Mammary epithelial cell (primary cell): ENCODE measurements at places on chromosomes 16 and 17. TPM values are rescaled to one million over a fixed set of nuclear protein-coding genes. Genes with fewer than 3 reads are reported as not detected.
A peak's percentile ranks its signal among the peaks of the same experiment; 100 is the strongest.

GRCh38 chr16:88983771-88984687 lies 7.0 kb upstream of the CBFA2T3 start:
- no peak for DNase-seq

DNA sequence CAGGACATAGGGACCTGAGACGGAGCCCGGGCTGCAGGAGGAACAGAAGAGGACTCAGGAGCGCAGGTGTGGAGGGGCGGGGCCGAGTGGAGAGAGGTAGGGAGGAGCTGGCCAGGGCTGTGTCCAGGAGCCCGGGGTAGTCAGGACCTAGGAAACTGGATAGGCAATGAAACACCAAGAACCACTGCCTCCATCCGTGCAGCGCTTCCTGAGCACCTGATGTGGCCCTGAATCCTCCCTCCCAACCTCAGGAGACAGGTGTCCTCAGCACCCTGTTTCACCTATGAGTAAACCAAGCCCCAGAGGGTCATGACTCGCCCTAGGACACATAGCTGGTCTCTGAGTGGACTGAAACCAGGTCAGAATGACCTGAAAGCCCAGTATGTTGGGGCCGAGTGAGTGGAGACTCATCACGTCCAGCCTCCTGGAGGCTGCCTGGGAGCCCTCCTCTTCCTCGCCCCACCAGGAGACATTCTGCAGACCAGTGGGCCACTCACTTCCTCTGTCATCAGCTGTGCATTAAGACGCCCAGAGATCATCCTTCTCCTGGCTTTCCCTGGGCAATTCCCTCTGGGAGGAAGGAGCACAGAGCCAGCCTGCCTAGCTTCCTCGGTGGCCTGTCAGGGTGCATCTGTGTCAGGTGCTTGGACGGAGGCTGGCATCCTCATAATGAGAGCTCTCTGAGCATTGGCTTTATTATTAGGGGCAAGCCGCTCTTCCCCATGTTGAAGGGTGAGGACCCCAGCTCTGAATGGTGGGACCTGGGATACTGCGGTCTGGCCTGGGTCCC lies 72.8 kb downstream of the SCNN1B start:
- peak; percentile 54 for DNase-seq

- no peak for DNase-seq
Measured at GRCh38 chr16:25443994-25444393, 186.3 kb upstream of the ZKSCAN2 start.

Gene NPB
- polyA plus RNA-seq: 0.06 TPM

Gene KCNJ2
- 0.24 TPM for polyA plus RNA-seq

Gene SNX20
- not detected for polyA plus RNA-seq

Gene SEZ6L2
- polyA plus RNA-seq: 3.4 TPM

Gene MIF4GD
- 21.0 TPM for polyA plus RNA-seq
